ENCODE measurements at places on chromosomes 3 and 15.

GRCh38 chr3:105022813-105023212 lies 343.9 kb upstream of the ALCAM start:
- no peak for DNase-seq

GRCh38 chr15:73317651-73318462 lies 50.9 kb downstream of the HCN4 start:
- DNase-seq = no peak

GRCh38 chr3:96370637-96371036 lies 443.8 kb upstream of the EPHA6 start:
- no peak for DNase-seq

GRCh38 chr15:83815506-83815905 lies 161.6 kb downstream of the ADAMTSL3 start:
- no peak for DNase-seq

DNA sequence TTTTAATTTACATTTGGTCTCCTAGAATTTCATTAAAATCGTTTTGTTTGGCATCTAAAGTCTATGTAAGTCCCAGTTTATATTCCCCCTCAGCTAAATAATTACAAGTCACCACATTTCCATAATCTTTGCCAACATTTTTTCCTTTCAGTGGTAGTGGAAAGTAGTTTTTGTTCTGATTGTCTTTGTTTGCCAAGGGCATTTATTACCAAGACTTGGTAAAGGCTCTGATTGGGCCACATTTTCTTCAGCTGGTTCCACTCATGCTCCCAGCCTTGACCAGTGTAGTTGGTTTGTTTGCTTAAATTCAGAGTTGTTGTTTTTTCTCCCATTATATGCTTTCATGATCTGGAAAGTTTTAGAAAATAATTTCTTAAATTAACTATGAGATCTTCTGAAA lies 153.4 kb upstream of the MME start:
- DNase-seq = no peak

DNA sequence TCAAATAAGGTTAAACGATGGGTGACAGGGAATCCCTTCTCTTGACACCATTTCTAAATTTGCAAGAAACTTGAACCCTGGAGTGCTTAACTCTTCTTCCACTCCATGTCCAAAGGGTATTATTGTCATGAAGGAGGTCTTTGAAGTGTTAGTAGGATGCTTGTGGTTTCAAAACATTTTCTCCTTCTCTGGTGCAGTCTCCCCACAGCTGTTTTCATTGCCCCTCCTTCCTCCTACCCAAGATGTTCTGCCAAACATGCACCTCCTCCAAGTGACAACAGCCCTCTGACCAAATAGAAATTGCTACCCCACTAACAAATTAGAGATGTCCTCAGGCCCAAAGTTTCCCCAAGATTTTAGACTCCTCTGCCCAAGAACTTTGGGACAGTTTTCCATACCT lies 151.4 kb downstream of the POLR2M start:
- no peak for DNase-seq

DNA sequence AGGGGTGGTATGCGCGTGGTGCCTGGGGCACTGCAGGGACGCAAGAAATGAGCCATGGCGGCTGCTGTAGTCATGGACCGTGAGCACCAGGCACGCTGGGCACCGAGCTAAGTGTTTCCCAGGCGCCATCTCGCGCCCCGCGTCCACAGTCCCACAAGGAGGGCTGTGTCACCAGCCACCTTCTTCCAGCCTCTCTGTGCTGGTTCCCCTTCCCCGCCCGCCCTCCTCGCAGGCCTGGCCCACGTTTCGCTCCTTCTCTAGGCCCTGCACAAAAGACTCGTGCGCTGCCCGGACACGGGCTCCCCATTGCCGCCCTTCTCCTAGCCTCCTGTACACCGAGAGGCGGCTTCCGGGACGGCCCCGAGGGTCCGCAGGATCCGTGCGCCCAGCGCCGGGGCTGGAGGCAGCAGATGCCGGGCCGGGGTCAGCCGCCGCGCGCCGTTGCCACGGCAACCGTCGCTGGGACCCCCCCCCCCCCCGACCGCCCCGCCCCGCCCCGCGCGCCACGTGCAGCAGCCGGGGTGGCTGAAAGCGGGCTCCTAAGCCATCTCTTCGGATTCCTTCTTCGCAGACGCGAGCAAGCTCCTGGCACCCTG lies 113.4 kb downstream of the SRGAP3 start:
- DNase-seq = peak; percentile 3

DNA sequence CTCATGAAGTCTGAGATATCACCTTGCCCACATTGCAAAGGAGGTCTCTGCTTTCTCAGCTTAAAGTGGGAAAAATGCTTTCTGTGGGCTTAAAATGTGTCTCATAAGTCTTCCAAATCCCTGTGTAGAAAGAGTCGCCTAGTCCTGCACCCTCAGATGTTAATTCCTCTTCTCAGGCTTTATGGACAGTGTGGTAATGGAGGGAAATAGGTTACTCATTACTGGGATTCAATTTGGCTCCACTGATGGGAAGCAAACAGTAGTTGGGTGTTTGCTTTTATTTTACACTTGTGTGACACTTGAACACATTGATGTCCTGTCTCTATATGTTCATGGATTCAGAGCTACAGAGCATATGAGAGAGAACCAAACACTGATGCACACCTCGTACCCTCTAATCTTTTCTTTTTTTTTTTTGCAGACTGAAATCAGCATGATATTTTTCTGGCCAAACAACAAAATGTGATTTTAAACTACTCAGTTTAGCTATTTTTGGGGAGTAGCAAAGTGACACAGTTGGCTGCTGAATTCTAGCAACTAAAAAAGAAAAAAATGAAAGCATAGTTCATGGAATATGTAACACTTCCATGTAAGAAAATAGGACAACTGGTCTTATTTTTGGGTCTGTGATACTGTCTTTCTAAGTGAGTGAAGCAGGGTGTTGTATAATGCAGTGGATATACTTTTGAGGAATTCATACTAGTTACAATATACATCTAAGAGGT lies 8.6 kb downstream of the PTPRG start:
- no peak for DNase-seq

GRCh38 chr15:94002041-94002440 lies 229.3 kb upstream of the MCTP2 start:
- DNase-seq = no peak

DNA sequence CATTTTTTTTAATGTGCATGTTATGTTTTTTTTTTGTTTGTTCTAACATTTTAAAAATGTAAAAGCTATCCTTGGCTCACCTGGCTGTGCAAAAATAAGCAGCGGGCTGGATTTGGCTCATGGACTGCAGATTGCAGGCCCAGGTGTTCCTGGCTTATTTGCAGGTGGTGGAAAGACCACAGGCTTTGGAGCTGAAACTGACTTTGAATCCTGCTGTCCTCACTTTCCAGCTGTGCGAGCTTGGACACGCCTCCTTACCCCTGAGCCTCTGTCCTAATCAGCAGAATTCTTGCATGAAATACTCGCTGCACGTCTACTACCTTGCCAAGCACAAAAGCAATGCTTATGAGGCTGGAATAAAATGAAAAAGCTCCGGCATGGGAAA lies 188.7 kb upstream of the TPM1 start:
- DNase-seq = no peak

- DNase-seq = no peak
Observed at GRCh38 chr15:57358571-57358970, 17.7 kb upstream of the CGNL1 start.

GRCh38 chr3:82493858-82494257 lies 732.4 kb upstream of the GBE1 start:
- DNase-seq = no peak

GRCh38 chr15:97994236-97994635 lies 33.7 kb downstream of the ARRDC4 start:
- no peak for DNase-seq

DNA sequence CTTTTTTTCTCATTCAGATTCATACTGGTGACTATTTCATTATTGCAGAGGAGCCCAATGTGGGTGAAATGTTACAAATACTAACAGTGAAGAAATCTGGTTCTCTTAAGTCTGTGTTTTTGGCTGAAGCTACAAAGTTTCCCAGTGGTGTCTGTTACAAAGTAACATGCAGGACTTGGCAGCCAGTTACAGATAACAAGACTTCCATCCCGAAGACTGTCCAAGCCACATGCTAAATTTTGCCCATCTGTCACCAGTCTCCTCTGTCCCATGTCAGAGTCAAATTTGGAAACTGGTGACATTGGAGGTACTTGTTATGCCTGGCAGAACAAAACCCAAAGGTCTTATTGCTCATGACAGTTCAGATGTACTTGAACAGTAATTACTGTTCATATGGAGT lies 269.2 kb upstream of the GOLIM4 start:
- DNase-seq = no peak

- no peak for DNase-seq
Observed at GRCh38 chr3:130857336-130858026, 36.4 kb upstream of the ATP2C1 start.

DNA sequence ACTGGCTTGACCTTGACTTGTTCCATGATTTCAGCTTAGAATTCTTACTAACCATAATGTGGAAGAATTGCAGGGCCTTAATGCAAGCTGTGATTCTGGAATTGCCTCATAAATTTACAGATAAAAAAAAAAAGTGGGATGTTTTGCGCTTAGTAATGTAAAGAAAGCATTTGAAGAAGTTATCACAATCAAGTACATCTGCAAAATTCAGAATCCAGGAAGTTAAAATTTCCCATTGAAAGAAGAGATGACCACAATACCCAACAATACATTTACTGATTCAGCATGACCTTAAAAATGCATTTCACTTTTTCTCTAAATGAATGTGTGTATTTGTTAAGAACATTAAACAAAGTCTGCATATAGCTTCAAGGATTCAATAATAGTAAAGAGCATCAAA lies 65.1 kb upstream of the CCNL1 start:
- DNase-seq = no peak

DNA sequence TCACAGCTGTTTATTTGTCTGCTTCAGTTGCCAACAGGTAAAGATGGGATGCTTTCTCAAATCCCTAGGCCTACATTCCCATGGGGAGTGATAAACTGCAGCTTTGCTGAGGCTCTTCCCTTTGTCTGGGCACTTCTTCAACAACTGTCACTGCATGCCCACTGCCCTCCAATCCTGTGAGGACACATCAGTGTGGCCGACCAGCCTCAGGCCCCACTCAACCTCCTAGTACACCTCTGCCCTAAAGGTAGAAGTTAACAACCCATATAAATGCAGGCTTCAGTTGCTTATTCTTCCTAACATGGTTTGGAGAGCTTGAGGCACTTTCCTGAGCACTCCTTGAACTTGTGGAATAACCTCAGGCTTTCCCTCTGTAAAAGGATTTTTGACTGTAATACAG lies 49.6 kb downstream of the ROPN1B start:
- DNase-seq = no peak

DNA sequence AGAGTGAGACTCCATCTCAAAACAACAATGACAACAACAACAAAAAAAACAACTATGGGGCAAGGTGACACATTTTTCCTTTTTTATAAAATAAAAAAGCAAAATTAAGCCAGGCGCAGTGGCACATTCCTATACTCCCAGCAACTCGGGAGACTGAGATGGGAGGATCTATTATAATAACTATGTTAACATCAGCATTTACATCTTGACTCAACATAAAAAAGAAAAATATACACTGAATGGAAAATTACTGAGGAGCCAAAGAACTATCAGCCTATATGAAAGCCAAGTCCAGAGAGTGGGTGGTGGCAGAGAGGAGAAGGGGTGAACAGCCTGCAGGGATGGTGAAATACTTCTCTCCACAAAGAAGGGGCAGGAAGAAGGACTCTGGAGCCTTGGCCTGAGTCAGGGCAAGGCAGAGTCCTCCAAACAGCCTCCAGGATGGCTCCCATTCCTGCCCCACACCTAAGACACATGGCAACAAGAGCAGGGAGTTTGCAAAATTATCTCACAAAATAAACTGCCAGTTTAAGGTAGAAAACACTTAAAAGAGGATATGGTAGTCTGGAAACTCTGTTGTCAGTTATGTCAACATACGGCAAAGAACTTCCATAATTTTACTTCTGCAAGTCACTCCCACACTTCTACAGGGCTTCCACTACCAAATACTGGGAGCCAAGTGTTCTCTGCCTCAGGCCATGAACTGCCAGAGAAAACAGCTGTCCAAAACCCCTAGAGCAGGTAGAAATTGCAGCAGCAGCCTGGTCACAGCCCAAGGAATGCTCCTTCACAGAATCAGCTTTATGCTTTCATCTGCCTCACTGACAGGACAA lies 25.9 kb downstream of the HSPBAP1 start:
- DNase-seq = no peak

GRCh38 chr15:65044724-65045481 lies at the start of gene SLC51B:
TSS of gene SLC51B (plus strand) at chr15:65045387. CDS start at chr15:65050005, 4,618 bp downstream.
- DNase-seq = no peak

DNA sequence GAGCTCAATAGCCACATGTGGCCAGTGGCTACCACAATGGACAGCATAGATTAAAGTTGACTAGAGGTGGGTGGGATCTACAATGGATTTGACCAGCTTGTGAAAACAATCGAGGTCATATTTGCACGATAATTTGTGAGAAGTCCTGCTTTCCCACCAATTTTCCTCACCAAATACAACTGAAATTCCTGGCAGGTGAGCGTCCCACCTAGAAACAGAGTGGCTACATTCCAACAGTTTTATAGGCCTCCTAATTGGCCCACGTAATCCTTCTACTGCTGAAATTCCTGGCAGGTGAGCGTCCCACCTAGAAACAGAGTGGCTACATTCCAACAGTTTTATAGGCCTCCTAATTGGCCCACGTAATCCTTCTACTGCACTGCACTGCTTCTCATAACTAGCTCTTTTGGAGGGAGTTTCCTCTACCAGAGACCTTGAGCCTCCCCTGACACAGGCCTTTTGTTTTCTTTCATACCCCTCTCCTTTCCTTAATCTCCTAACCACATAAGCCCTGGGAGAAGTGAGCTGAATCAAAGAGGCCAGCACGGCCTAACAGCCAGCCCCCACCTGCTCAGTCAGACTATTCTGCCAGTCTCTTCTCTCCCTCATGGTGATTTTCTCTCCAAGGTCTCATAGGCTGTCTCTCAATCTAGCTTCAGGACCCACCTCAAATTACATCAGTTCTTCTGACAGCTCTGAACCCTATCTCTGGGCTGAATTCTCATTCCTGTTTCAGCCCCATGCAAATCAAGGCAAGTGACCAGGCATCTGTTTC lies 80.2 kb downstream of the BFSP2 start:
- DNase-seq = no peak

DNA sequence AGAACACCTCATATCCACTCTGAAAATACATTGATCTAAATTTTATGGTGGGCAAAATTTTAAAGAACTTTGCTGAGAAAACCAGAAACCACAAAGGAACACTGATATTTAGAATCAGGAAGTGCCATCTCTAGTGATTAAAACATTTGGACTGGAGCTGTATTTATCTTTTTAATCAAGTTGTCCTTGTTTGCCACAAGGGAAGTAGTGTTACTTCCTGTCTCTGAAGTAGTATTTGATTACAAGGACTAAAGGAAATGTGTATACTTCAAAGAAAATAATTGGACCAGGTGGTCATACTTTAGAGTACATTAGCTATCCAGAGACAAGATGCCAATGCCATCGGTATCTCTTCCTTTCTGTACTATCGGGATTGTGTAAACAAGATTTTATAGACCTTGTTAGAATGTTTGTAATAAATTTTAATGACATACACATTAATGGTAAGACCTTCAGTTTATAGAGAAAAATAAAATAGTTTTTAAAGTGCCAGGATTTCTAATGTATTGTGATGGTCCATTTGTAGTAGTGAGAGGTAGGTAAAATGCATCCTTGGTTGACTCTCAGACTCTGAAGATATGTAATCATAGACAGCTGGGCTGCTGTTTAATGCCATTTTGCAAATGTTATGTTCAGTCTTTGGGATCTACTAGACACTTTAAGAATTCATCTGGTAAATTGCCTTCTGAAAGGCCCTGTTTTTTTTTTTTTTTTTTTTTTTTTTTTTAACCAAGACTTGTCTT lies 131.9 kb downstream of the B3GALNT1 start:
- no peak for DNase-seq

- DNase-seq = no peak
Observed at GRCh38 chr3:8604006-8604405, 40.6 kb downstream of the SSUH2 start.

- no peak for DNase-seq
Observed at GRCh38 chr3:184171562-184171961, 3.1 kb upstream of the AP2M1 start.

All from CD4-positive, CD25-positive, alpha-beta regulatory T cell (primary cell).